ENCODE measurements at places on chromosomes 16 and 17.

GRCh38 chr17:11917415-11917814, 79.9 kb downstream of the ZNF18 start:
- DNase-seq: no peak

- DNase-seq: no peak
These were observed 128.8 kb upstream of the ASIC2 start for GRCh38 chr17:33421933-33422332.

- DNase-seq: no peak
These were observed 46.9 kb upstream of the TMEM132E start for GRCh38 chr17:34532281-34533065.

DNA sequence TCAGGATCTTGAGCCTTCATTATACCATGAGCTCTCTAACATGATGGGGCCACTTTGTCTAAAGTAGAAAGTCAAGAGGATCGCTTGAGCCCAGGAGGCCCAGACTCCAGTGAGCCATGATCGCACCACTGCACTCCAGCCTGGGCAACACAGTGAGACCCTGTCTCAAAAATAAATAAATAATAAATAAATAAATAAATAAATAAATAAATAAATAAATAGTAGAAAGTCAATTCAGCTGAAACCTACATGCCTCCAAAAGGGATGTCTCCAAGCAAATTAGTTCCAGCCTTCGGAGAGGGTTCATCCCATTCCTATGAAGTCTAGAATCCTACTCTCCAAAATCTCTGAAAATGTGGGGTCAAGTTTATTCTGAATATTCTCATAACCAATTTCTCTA, 26.0 kb downstream of the C17orf67 start:
- DNase-seq: no peak

GRCh38 chr16:80441935-80442334, 98.9 kb upstream of the DYNLRB2 start:
- no peak for DNase-seq

- no peak for DNase-seq
These were observed 5.0 kb downstream of the RSPRY1 start for GRCh38 chr16:57191056-57191571.

GRCh38 chr16:27670071-27670810, 120.3 kb downstream of the KATNIP start:
- no peak for DNase-seq

- DNase-seq: no peak
These were observed 19.3 kb downstream of the NMRAL1 start for GRCh38 chr16:4455081-4455480.

DNA sequence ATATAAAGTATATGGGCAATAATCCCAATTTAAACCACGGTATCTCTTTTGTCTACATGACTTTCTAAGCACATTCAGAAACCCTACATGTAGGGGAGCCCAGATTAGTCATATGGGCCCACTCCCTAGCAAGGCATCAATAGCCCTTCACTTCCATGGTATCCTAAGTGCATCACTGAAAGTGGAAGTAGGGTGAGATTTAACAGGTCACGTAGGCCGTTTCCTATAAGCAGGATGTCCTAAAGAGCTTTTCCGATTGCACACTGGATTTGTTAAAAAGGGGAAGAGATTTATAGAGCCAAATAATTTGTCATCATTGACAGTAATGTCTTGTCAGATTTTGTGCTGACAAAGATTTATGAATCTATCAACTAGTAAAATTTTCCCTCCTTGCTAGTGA, 39.0 kb downstream of the CA4 start:
- no peak for DNase-seq

- DNase-seq: no peak
These were observed 1.3 kb upstream of the MTSS2 start for GRCh38 chr16:70687102-70687511.

DNA sequence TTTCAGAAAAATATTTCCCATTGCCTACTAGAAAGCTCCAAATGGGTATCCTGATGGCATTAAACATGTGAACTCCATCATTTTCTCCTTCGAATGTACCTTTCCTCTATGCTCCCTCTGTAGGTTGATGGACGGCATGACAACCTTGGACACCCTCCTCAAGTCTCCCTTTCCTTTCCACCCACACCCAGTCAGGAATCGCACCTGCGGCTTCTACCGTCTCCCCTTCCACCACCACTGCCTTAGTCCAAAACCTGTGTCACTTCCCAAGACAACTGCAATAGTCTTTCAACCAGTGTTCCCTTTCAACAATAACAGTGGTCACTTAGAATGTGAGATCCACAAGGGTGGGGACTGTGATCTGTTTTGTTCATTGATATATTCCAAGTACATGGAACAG, 233.1 kb upstream of the AXIN2 start:
- DNase-seq: no peak

DNA sequence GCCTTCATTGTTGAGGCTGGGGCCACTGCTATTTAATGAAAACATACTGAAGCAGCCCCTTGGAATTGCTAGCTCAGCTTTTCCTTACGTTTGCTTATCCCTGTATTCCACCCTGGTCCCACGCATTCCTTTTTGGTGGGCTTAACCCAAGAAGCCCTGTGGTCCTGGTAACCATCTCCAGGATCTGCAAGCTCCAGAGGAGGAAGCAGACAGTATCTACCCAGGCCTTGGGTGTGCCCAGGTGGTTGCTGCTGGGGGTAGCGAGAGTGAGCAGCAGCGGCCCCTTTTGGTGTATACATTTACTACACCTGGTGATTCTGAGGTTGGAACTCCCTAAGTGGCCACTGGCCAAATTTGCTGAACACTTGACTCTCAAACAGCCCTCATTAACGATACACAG, 97.7 kb downstream of the CBLN1 start:
- no peak for DNase-seq

DNA sequence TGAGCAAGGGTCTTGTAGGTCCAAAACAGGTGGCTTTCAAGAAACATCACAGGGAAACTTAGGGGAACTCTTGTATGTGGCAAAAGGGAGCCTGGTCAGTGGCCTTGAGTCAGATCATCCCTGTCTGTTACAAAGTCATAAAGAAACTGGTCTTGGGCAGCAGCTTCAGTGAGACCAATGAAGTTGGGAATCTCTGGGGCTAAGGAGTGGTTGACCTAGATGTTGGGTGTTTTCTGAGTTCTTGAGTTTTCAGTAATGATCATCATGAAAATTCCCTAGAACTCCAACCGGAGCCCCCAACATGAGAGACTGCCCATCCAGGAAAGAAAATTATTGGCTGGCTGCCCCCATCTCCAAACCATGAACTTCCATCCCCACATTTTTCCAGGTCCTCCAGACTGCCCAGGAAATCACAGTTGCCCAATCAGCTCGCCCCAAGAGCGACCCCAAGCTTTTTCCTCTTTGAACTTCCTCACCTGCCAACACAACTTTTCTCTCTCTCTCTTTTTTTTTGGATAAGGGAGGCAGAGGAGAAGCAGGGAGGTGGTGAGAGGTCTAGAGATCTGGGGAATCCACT, 3.9 kb downstream of the CCR7 start:
- no peak for DNase-seq

- no peak for DNase-seq
These were observed 30.0 kb upstream of the KDM6B start for GRCh38 chr17:7803981-7804380.

- DNase-seq: no peak
These were observed 17.1 kb upstream of the NAGLU start for GRCh38 chr17:42518755-42519545.

DNA sequence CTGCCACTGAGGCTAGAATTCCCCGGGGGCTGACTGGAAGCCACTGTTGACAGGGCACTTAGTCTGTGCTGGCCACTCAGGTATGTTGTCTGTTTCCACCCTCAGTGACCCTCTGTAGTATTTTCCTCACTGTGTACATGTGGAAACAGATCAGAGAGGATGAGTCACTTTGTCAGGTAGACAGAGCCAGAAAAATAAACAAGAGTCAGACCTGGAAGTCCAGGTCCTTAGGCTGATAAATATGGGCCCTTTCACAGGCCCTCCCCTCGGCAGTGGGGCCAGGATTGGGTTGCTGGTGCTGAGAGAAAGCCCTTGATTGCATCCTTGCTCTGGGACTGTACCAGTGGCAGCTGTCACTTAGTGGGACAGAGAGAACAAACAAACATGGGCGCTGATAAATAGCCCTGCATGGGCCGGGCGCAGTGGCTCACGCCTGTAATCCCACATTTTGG, 21.3 kb downstream of the PGS1 start:
- DNase-seq: no peak

- DNase-seq: no peak
These were observed 136.6 kb downstream of the RPTOR start for GRCh38 chr17:80681215-80681614.

DNA sequence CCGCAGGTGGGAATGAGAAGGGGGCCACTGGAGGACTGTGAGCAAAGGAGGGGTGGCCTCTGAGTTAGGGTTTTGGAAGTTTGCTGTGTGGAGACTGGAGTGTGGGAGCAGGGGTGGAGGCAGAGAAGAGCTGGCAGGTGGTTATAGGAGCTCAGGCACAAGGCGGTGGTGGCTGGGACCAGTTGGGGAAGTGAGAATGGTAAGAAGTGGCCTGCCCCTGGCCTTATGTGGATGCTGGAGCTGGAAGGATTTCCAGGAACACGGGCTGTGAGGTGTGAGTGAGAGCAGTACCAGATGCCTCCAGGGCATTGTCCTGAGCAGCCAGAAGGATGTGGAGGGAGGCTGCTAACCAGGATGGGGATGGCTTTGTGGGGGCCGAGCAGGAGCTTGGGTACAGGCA, 277.2 kb downstream of the SNX29 start:
- no peak for DNase-seq

GRCh38 chr16:68229431-68230175, 6.3 kb downstream of the ESRP2 start:
- peak; percentile 69 for DNase-seq

- DNase-seq: no peak
These were observed 3.3 kb upstream of the NACA2 start for GRCh38 chr17:61594294-61594825.

- no peak for DNase-seq
These were observed 36.5 kb downstream of the ACTG1 start for GRCh38 chr17:81476097-81476496.

DNA sequence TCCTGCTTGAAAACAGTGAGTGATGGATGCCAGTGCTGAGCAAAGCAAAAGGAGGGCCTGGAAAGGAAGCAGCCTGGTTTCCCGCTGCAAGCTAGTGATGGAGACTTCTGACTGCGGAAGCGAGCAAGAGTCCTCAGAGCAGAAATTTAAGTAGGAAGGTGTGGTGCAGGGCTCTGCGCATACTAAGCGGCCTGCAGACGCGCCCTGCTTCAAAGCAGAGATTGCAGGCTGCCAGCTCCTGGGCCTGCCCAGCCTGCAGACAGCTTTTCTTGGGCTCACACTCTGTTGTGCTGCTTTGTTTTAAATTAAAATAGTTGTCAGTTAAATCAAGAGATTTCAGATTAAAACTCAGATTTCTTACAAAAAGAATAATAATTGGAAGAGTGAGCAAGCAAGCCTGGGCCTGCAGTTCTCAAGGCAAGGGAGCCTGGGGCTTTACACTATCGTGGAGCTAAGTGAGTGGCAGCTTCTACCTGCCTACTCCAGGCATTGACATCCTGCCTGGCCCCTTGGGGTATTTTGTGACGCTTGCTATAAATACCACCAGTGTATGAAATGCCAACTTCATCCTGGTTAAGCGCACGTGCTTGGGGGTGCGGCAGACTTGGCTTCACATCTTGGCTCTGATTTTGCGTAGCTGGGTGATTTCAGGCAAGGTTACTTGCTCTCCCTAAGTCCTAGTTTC, 237.3 kb downstream of the XYLT1 start:
- no peak for DNase-seq

- no peak for DNase-seq
These were observed 20.1 kb upstream of the KRT19 start for GRCh38 chr17:41547921-41548843.

DNA sequence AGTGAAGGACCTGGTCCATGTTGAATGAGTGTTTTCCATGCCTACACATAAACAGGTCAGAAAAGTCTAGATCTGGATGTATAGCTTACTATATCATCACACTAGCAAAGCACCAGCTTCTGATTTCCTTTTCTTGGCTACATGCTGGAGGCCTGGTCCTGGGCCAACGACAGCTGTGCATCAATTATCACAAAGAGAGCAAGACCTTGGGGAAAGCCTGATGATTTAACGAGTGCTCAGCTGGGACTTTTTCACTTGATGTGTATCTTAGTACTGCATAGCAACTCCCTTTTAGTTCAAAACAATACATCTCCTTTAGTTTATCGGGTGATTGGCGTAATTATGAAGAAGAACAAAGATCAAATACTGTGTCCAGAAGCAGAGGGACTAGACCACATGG, 358.2 kb downstream of the KIF2B start:
- DNase-seq: no peak

DNA sequence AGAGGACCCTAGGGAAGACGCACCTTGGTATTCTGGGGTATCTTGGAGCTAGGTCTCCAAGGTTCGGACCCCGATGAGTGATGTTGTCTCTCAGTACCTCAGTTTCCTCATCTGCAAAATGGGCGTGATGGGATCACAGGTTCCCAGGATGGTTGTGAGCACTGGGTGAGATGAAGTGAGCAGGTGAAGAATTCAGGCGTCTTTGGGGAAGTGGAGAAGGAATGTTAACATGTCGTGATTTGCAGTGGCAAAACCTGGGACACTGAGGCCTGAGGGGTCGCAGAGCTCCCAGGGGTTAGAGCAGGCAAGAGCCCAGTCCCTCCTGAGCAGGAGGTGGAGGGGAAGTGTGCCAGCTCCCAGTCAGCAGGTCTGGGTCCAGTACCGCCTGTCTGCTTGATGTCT, 215.1 kb upstream of the GSE1 start:
- DNase-seq: no peak

GRCh38 chr17:19376811-19377210, 1.5 kb upstream of the MAPK7 start:
- no peak for DNase-seq

DNA sequence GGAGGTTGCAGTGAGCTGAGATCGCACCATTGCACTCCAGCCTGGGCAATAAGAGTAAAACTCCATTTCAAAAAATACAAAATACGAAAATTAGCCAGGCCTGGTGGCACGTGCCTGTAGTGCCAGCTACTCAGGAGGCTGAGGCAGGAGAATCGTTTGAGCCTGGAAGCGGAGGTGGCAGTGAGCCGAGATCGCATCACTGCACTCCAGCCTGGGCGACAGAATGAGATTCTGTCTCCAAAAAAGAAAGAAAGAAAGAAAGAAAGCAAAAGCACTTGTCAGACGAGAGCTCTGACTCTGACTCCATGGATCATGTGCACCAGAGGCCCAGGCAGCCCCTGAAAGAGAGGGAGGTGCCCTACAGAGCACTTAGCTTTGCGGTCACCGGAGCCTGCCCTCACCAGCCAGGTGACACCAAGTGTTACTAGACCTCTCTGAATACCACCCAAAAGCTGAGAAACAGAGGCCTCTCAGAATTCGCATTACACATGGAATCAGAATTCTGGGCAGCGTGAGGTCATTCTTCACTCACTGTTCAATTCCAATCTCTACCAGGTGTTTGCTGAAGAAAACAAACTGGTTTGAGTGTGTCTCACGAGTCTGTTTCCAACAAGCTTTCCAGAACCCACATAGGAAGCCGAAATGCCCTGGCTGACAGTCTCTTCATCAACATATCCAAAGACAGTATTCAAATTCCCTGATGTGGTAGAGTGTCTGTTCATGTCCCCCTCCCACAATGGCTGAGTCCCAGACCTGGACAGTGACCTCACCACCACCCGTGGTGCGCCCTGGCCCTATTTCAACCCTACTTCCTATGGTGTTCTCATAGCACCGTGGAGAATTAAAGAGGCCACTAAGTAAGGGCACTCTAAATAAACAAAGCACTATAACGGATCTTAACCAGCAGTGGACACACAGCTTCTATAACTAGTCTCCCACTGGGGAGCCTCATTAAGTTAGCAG, 1.5 kb downstream of the FLCN start:
- DNase-seq: no peak

- DNase-seq: no peak
These were observed 57.7 kb upstream of the RBFOX3 start for GRCh38 chr17:79668344-79669250.

- DNase-seq: no peak
These were observed 68.5 kb upstream of the MED9 start for GRCh38 chr17:17408236-17408794.

Data from thymus (tissue), 14 donors.